ENCODE measurements at places on chromosomes 11 and 22.
A peak's percentile ranks its signal among the peaks of the same experiment; 100 is the strongest.

- DNase-seq, result no peak
These were observed 58.9 kb upstream of the EMID1 start for GRCh38 chr22:29146771-29147170.

GRCh38 chr11:67732045-67732787 is 57.8 kb upstream of the ALDH3B2 start:
- DNase-seq, result peak; percentile 32

- DNase-seq, result no peak
These were observed 623.0 kb upstream of the CHORDC1 start for GRCh38 chr11:90845799-90846198.

DNA sequence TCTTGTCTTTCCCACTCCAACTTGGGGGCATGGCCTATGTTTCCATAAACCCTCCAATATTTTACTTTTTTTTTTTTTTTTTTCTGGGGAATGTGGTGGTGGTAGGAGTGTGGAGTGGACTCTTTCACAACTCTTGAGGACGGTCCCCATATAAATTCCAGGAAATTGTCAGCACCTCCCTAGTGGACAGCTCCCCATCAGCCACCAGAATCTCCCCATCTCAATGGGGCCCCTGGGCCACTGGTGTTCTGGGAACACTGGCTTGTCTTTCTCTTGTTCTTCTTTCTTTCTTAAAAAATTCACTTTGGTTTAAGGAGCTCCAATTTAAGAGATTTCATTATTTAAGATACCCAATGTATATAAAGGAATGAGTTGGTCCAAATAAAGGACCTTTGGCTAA is 74.1 kb downstream of the ADM start:
- DNase-seq, result no peak

DNA sequence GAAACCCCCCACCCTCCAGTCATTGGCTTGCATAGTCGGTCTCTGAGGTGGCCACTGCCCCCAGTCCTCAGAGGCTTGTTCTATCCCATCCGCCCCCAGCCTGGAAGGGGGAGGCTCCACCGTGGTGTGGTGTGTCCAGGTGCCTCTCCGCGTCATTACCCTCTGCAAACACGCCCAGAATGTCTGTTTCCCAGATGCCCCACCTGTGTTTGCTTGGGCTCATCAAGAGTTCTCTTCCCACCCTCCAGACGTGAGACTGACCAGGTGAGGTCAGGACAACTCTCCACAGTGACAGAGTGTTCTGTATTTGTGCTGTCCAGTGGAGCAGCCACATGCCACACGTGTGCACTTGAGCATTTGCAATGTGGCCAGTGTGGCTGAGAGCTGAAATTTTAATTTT is 24.9 kb downstream of the LRRC10B start:
- no peak for DNase-seq

- DNase-seq, result peak; percentile 38
These were observed 32.9 kb upstream of the HORMAD2 start for GRCh38 chr22:30047364-30047738.

GRCh38 chr22:49774499-49775151 is 53.0 kb downstream of the BRD1 start:
- no peak for DNase-seq

DNA sequence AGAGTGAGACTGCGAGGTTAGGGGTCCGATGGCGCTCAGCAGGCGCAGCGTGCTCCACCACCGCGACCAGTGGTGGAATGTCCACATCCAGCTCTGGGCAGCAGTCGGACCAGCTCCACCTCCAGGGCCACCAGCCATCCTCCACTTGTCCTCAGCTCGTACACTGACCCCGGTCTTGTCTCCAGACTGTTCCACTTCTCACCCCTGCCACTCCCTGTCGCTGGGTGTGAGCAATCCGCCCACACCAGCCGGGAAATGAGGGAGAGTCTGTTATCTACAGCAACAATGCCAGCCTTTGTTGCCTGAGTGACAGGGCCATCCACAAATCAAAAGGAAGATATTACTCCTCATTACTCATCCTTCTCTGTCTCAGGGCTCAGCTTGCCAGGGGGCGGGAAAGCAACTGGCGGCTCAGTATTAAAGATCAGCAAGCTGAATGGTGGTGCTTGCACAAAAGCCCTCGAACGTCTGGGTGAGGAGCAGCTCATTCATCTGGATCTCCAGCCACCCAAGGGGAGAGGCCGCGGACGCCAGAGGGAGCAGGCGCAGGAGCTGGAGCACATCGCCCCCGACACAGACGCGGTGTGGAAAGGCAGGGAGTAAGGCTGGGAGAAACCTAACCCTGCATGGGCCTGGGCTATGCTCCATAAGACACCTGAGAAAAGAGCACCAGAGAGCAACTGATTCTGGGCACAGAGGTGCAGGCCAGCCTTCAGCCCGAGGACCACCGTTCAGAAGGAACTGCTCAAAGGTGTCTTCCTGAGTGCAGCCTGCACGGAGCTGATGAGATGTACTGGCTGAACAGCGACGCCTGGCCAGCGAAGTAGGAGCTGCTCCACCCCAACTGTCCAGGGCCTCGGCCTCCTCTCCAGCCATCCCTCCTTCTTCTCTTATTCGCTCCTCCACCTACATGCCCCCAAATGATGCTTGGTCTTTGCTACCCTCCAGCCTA is 21.9 kb downstream of the IGSF9B start:
- DNase-seq, result no peak

- no peak for DNase-seq
These were observed 16.8 kb downstream of the RCN1 start for GRCh38 chr11:32107647-32108046.

DNA sequence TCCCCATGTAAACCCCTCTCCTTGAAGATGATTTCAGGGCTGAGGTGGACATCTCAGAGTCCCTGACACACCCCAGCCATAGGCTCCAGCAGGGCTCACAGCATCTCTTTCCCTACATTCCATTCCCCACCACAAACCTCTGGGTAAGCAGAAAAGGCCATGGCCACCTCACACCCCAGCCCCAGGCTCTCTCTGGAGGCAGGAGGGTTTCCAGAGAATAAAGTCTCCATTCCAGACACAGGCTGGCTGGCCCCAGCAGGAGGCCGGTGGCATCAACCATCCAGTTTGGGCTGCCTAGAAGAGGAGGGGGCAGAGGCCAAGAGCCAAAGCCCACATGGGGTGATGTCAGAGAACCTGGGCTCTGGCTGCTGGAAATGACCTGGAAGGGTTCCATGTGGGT is 61.4 kb downstream of the TP53I11 start:
- DNase-seq, result no peak

DNA sequence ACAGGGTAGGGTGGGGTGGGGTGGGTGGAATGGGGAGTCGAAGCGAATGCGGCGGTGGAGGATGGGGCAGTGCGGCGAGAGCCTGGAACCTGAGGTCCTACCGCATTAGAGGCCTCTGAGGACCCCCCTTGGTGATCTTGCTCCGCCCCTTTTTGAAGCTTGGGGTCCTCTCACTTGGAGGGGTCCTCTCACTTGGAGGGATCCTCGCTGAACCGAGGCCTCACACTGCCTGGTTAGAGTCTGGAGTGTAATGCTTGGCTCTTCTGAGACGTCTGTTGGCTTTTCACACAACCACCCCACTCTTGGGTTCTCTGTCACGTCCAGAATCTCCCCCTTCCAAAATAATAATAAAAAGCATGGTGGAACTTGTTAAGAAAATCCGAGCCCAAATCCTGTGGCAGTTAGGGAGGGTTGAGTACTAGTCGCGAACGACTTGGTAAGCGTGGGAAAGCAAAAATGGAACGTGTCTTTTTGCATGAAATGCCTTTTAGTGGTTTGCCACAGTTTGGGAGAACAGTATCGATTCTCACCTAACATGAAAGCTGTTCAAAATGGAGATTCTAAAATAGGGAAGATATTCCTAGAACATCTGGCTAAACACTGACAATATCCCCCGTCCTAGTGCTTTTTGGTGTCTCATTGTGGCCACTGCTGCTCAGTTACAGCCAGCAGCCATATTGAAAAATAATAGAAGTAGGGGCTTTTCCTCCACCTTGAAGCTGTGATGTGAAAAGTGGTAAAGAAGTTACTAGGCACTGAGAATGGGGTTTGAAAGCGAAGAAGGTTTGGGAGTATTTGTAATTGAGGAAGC is 822 bp downstream of the RBX1 start:
- peak; percentile 27 for DNase-seq

GRCh38 chr11:132631989-132632388 is 900.3 kb downstream of the OPCML start:
- DNase-seq, result no peak

DNA sequence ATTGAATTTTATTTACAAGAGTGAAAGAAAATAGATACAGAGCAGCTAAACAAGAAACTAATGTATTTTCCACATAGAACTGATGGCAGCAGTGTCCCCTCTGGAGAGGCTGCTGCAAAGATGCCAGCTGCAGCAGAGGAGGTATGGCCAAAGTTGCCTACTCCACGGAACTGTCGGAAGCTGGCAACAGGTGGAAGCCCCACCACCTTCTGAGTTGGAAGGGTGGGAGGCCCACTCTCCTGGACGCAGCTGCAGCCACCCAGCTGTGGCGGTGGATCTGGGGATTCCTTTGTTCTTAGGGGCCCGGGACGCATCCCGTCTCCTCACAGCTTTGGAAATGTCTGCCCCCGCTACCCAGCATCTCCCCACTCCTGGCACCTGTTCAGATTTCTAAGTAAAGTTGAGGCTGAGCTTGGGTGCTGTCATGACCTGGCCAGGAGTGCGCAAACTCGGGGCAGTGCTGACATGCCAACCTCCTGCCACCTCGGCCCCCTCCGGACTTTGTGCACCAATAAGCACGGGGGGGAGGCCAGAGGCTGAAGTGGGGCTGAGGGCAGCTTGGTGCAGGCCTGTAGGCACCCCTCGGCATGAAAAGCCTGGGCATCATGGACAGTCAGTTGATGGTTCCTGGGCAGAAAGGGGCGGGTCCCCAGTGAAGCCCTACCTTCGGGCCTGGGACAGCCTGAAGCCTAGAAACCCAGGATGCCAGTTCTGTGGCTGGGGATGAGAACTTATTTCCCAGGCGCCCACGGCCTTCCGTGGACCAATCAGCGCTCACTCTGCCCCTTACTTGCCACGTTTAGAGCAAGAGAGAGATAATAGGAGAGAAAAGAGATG is 1071.4 kb downstream of the JRKL start:
- DNase-seq, result no peak

- DNase-seq, result no peak
These were observed 19.3 kb upstream of the CSRP3 start for GRCh38 chr11:19220903-19221724.

- DNase-seq, result no peak
These were observed 270.0 kb downstream of the LARGE1 start for GRCh38 chr22:33650244-33650643.

DNA sequence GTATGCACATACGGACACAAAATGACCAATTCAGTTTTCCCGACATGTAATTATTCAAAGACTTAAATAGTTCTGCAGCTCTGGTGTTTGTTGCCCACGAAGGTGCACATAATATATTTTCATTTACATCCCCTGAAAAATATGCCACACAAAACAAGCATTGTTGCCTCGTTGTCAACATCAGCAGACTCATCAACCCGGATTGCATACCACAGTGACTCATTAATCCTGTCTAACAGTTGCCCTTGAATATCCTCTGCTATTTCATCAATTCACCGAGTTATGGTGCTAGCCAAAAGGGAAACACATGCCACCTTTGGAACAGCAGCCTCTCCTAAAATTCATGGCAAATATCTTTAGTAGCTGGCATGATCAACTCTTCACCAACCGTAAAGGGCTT is 582.2 kb downstream of the LRRC4C start:
- DNase-seq, result no peak

DNA sequence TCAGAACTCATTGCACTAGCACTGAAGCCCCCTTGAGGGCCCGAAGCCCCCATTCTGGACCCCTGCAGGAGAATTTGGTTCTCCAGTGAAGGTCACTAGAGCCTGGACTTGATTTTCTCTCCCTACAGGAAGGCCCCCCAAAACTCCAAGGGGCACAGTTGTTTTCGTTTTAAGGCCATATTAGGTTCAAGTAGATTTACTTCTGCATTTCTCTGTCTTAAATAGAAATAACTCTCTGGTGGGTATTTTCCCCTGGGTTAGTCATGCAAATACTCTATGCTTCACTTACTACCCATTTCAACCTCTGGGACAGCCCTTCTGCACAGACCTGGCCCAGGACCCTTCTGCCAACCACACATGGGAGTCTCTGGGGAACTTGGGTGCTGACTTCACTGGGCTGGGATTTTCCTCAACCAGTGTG is 41.6 kb downstream of the WEE1 start:
- DNase-seq, result peak; percentile 78

DNA sequence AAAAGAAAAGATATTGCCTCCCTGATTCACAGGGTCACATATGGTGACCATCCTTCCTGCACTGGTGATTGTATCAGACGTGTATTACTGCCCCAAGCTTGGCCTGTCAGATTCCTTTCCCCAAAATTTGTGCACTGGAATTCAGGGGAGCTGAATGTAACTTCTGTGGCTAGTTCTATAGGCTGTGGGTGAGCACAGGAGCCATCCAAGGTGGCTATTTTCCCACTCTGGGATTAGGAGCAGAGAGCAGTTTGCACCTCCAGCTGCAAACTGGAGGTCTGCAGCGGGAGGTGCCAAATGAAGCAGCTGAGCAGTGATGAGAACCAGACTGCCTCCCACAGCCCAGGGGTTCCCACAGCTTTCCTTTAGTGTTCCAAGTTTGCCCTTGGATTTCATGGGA is 124.2 kb upstream of the PITPNB start:
- DNase-seq, result no peak

DNA sequence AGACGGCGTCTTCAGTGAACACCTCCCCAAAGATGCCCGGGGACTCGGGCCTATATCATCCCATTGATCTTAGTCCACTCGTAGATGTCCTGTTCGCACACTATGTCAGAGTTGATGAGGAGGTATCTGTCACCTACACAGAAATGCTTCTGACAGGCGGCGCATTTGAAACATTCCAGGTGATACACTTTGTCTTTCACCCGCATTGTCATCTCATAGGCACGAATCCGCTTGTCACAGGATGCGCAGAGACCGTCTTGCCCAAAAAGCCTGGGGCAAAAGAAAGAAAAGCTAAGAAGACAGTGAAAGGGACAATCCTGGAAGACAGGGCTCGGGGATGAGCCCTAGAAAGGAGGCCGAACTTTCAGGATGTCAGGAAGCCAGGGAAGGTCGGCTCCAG is 32.6 kb downstream of the LMO2 start:
- no peak for DNase-seq

- no peak for DNase-seq
These were observed 298.0 kb upstream of the ZC3H12C start for GRCh38 chr11:109795234-109795633.

GRCh38 chr11:5597953-5598352 is 1.5 kb downstream of the TRIM6 start:
- DNase-seq, result no peak

GRCh38 chr11:36069576-36070212 is 125.8 kb downstream of the LDLRAD3 start:
- no peak for DNase-seq

DNA sequence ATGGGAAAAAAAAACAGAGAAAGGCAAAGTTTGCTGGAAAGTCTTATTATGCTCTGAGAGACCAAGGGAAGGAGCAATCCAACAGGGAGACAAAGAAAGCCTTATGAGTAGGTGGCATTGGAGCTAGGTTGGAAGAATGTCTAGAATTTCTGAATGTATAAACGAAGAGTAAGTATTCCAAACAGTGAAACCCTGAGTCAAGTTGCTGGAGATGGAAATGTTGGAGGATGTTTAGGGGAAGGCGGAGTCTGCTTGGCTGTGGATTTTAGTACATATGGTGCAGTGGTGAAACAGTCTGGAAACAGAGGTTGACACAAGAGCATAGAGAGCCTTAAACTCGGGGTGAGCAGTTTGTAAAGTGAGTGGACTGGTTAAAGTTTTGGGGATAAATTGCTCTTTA is 314.8 kb upstream of the CADM1 start:
- no peak for DNase-seq
